ENCODE measurements at places on chromosomes 11 and 22.

DNA sequence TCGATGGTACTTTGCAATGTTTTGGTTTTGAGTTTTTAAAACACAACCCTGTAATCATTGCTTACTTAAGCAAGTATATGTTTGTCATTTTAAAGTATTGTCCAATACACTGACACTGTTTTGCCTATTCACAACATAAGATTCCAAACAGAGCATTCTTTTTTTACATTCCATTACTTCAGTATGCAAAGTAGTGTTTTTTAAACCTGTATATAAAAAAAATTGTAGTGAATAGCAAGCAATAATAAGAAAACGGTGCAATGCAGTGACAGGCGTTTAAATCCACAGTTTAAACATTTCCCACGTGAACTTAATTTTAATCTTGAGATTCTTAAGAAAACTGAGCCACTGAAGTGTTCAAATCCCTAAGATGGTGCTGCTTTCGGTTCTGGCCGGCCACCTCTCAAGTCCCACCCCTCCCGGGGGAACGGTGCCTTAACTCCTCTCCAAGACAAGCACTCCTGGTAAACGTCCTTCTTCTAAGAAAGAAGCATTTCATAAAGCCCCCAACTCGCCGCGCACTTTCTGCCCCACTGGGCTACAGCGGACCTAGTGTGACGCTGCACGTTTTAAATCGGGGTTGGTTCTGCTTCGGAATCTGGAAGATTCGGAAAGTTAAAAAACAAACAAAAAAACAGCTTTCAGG, 2.9 kb downstream of the PGR start:
- DNase-seq, result peak; percentile 24

DNA sequence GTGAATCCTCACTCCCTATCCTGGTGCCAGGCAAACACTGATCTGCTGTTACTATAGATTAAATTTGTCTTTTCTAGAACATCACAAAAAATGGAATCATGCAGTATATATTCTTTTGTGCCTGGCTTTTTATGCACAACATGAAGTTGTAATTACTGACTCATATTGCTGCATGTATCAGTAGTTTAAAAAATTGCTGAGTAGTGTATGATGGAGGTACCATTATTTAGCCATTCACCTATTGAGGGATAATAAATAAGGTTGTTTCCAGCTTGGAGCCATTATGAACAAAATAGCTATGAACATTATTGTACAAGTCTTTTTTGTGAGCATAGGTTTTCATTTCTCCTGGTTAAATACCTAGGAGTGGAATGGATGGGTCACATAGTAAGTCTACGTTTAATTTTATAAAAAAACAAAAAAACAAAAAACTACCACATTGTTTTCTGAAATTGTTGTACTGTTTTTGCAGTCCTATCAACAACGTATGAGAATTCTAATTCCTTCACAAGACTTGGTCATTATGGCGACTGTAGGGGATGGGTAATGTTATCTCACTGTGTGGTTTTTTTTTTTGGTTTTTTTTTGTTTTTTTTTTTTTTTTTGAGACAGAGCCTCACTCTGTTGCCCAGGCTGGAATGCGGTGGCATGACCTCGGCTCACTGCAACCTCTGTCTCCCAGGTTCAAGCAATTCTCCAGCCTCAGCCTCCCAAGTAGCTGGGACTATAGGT, 111.6 kb downstream of the USP35 start:
- DNase-seq, result no peak

DNA sequence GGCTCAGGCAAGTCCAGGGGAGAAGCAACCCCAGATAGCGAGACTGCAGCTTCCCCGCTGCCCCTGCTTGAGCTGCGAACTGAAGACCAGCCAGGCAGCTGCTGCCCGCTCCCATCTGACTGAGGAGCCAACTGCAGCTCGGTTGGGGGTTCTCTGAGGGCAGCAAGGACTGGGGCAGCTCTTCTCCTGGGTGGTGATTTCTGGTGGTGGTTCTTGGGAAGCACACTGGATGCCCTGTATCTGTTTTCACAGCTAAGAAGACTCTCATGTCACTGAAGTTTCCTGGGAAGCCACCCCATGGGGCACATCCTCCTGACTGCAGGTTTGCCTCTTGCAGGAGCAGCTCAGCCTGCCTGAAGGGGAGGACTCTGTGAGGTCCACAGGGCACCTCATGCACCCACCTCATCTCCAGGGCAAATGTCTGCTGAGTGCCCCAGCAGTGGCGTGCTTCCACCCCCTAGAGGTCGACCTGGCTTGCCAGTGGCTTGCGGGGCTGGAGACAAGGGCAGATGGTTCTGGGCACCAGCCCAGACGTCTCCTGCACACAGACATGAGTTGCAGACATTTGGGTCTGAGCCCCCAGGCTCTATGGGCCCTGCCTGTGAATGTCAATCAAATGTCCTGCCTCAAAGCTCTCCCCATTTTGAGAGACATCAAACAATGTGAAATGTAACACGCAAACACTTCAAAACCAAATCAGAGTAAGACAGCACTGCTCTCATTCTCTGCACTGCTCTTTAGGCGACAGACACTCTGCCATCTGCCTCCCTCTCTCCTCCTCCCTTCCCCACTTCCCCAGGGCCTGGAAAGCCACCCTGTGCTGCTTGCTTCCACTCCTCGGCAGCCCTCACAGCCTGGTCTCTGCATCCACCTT, 800.9 kb downstream of the BRD1 start:
- no peak for DNase-seq

- DNase-seq, result no peak
Measured at GRCh38 chr11:104098555-104098954, 62.1 kb downstream of the DDI1 start.

DNA sequence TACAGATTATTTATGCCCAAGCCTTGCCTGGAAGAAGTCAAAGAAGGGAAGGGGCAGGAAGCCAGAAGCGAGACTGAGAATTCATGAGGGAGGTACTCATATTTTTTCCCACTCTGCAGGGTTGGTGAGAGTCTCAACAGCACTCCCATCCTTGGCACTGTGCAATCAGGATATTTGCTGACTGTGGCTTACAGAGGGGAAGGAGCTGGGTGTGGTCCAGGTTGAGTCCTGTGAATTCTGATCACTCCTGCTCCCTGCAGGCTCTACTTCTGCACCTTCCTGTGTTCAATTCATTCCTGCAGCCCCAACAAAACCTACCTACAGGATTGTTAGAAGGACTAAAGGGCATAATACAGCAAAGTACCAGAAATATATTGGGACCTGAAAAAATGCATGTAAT, 530.5 kb downstream of the INSC start:
- no peak for DNase-seq

- DNase-seq, result no peak
Measured at GRCh38 chr22:44603767-44604166, 98.2 kb upstream of the PRR5 start.

- peak; percentile 45 for DNase-seq
Measured at GRCh38 chr11:129280027-129280811, 88.1 kb upstream of the ARHGAP32 start.

- peak; percentile 45 for DNase-seq
Measured at GRCh38 chr11:31340903-31341572, 28.5 kb downstream of the DCDC1 start.

GRCh38 chr11:369336-370018, at the start of gene B4GALNT4:
TSS of gene B4GALNT4 (plus strand) at chr11:369499. CDS start at chr11:369804, 305 bp downstream.
- DNase-seq, result peak; percentile 96

DNA sequence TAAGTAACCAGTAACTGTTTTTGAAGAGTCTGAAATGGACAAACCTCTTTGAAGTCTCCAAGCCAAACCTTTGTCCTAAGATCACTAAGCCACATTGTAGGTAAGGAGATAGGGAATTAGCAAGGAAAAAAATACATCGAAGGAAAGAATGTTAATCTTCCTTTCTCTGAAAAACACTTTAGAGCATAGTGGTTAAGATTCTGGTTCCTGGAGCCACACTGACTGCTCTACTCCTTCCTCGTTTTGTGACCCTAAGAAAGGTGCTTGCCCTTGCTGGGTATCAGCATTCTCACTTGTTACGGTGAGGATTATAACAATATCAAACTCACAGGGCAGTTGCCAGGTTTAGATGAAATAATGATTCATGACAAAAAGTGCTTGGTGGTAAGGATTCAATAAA, 104.0 kb downstream of the SIK3 start:
- DNase-seq, result no peak

Data from D341Med (cell line).